IPS-NIHi11 (cell line): ENCODE measurements at places on chromosomes 11 and 22.
A peak's percentile ranks its signal among the peaks of the same experiment; 100 is the strongest.

GRCh38 chr11:40291329-40291728 lies 1168.1 kb downstream of the LRRC4C start:
- no peak for DNase-seq

GRCh38 chr11:78427615-78428265 lies 10.1 kb upstream of the GAB2 start:
- no peak for DNase-seq

- DNase-seq = no peak
Observed at GRCh38 chr22:19766511-19767426, 6.2 kb downstream of the TBX1 start.

DNA sequence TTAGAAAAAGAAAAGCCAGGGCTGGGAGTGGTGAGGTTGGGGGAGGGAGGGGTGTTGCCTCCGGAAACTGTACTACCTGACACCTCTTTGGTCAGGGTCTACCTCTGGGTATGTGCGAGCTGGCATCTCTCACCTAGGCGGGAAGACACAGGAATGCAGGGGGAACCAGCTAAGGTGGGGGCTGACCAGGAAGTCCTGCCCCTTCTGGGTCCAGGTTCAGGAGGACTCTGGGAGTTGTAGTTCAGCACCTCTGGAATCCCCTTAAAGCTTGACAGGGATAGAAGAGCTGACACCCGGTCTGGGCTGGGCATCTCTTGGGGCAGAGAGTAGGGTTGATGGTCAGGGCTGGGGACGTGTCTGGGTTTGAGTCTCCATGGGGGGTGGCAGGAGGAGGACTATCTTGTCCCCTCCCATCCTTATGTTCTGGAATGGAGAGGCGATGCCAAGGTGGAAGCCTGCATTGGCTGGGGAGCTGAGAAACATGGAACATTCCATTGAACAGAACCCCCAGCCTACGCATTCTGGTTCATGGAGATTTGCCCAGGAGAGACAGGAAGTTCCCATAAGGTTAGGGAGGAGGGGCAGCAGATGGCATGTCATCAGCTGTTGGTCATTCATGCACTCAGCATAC lies 2.1 kb upstream of the KIAA1671 start:
- peak; percentile 75 for DNase-seq

DNA sequence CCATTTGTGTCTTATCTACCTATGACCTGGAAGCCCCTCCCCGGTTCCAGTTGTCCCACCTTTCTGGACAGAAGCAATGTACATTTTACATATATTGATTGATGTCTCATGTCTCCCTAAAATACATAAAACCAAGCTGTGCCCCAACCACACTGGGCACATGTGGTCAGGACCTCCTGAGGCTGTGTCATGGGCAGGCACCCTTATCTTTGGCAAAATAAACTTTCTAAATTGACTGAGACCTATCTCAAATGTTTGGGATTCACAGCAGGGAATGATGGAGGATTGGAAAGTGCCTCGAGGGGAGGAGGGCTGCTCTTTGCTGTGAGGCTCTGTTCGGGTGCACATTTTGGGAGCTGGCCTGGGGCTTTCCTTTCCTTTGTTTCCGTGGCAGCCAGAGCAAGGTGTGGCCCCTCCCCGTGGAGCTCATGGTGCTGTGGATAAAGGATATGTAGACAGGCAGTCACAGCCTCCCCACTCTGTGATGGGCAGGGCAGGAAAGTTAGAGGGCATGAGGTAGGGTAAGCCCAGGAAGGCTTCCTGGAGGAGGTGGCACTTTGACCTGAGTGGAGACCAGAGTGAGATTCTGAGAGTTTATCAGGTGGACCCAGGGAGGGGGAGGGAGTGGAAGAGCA lies 615.6 kb downstream of the TBC1D22A start:
- DNase-seq = no peak

DNA sequence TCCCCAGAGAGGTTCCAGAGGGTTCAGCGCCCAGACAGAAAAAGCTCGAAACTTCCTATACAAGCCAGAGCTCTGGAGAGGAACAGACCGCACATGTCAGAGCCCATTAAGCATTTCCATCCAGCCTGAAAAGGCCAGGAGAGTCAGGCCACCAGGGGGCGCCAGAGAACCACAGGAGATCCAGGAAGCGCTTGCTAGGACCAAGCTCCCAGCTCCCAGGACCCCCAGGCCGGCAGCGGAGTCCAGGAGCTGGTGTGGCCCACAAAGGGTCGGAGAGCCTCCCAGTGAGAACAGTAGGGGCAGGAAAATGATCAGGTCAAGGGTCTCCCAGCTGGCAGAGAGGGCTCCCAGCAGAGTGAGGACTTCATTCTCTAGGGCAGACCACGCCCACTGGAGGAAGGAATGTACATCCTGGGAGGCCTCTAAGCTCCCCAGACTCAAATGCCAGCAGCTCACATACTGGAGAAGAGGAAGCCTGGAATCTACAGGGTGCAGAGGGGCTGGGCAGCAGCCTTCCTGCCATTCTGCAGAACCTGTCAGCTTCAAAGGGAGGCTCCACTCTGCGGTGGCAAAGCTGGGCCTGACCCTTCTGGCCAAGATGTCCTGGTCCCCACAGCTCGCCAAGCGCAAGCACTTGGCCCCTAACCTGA lies 2.1 kb upstream of the MEI1 start:
- peak; percentile 95 for DNase-seq

- DNase-seq = no peak
Observed at GRCh38 chr22:38066381-38067027, 9.3 kb downstream of the PICK1 start.

- DNase-seq = peak; percentile 79
Observed at GRCh38 chr11:46367244-46367915, 14.1 kb upstream of the MDK start.

DNA sequence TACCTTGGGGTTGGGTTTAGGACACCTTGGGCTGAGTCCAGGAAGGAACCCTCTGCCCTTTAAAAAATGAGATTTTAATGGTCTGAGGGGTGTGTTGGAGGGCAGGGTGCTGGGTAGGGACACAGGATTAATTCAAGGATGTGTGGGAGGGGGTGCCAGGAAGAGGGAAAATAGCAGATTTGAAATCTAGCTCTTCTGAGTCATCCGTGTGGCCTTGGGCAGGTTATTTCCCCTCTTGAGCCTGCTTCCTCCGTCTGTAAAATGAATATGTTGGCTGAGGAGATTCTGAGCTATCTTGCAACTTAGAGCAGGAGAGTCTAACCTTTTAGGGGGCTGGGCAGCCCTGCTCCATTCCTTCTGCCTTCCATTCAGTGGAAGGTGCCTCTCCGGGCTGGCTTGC lies 3.0 kb downstream of the TSPAN18 start:
- DNase-seq = no peak
